CD4-positive, alpha-beta T cell treated with Interleukin-21 for 1 hour (primary cell): ENCODE measurements at places on chromosomes 1 and 21.
A peak's percentile ranks its signal among the peaks of the same experiment; 100 is the strongest.

- no peak for DNase-seq
These were observed 946.1 kb downstream of the TTLL7 start for GRCh38 chr1:83052865-83053264.

GRCh38 chr21:45471525-45472221 is 66.7 kb downstream of the COL18A1 start:
- DNase-seq: no peak

GRCh38 chr1:196732526-196732925 is 42.1 kb upstream of the CFHR3 start:
- no peak for DNase-seq

- DNase-seq: no peak
These were observed 31.7 kb downstream of the CHRM3 start for GRCh38 chr1:239417986-239418640.

DNA sequence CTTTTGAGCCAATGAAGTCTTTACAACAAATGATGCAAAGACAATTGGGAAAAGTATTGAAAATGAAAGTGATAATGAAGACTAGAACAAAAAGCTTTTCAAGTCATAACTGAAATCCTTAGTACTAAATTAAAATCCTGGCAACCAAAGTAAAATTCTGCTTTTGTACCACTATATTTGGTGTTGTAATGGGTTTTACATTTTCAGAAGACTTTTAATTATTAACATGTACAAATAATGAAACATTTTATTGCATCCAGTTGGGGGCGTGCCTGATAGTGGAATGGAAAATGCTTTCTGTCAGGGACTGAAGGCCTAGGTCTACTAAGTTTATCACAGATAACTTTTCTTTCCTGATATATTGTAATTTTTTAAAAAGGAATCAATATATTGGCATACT is 89.4 kb downstream of the SDCCAG8 start:
- DNase-seq: no peak

GRCh38 chr1:86224651-86225310 is 68.2 kb upstream of the COL24A1 start:
- DNase-seq: no peak

DNA sequence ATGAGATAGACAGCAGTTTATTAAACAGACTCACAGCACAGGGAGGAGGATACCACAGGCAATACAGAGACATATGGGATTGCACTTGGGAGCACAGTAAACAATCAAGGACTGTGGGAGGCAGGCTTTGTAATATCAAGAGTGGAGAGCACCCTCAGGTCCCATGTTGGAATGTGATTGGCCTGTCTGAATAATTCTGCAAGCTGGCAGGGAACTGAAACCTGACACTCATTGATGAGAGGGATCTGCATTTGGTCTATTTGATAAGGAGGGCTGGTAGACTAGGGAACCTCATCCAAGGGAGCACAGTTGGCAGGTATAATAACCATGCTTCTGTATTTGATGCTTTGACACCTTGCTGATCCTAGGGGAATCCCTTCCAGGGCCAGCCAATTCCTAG is 69.9 kb upstream of the PRMT6 start:
- no peak for DNase-seq

DNA sequence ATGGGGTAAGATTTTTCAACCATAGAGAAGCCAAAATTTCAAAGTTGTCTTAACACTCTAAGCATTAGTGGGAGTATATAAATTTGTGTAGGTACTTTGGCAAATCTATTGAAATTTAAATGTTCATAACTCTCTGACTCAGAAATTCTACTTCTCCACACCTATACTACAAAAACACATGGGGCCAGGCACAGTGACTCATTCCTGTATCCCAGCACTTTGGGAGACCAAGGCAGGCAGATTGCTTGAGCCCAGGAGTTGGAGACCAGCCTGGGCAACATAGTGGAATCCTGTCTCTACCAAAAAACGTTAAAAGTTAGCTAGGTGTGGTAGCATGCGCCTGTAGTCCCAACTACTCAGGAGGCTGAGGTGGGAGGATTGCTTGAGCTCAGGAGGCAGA is 41.3 kb upstream of the RAVER2 start:
- no peak for DNase-seq

DNA sequence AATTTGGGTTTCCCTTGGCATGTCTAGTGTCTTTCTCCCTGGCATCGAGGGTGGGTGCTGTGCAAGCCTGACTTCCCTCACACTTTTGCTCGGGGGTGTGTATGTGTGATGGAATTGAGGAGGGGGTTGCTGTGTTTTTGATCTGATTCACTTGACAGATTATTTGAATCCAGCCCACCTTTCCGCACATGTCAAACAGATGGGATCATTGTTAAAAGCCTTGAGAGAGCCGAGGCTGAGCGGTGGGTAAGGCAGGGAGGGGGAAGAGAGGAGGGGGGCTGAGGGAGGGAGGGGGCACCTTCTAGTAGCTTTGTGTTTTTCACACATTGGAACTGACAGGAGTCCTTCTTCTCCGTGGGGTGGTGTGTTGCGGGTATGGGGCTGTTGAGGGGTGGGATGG is 90.0 kb downstream of the PAPPA2 start:
- no peak for DNase-seq

- no peak for DNase-seq
These were observed 114.7 kb downstream of the GRIK3 start for GRCh38 chr1:36919491-36920145.

GRCh38 chr1:198829944-198830343 is 191.1 kb downstream of the PTPRC start:
- DNase-seq: no peak

- DNase-seq: no peak
These were observed 62.4 kb upstream of the TNFSF18 start for GRCh38 chr1:173113015-173113741.

DNA sequence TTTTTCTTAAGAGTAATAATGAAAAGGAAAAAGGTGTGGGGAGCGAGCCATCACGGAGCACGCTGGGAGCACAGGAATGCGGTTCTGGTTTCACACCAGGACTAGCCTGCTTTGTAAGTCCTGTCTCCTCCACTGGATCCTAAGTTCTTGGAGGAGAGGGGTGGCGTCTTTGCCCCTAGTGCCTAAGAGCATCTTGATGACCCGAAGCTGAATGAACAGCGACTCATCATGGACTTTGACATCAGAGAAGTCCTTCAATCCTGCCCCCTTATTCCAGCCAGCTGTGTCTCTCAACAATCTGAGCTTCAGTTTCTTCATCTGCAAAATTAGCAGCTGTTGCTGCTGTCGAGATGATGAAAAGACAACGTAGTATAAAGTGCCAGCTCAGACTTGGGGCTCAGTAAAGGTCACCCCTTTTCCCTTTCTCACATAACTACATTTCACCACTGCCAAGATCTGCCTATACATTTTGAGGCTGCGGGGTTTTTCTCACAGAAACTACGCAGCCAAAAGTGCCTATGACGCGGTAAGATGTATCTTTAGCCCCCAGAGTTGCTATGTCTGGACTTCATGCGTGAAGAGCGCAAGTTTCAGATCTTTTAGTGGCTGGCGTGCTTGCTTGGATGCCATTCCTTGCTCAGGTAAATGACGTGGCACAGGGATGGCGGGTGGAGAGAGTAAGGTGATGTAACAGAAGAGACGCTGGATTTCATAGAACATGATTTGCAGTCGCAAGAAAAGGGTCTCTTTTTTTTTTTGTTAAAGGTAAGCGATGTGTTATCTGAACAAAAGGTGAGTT is 4.9 kb upstream of the PRDM2 start:
- no peak for DNase-seq

DNA sequence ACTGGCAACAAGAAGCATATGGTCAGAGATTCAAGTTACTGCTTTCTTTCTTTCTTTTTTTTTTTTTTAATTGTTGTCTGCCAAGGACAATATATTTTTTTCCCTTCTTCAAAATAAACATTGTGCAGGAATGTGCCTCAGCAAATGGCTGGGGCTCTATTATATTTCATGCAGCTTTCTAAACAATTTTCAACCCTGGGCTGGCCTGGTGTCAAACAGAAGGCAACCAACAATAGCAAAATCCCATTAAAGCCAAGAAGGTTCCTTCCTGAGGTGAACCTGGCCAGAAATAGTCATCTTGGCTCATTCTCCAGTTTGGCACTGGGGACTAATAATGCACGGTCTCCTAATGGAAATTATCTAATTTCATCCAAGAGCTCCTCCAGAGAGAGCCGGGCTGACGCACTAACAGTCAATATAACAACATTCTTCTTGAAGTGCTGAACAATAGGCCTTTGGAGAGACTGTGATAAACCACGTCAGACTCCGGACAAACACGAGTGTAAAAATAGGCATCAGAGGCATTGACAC is 35.7 kb upstream of the HLX start:
- DNase-seq: no peak

DNA sequence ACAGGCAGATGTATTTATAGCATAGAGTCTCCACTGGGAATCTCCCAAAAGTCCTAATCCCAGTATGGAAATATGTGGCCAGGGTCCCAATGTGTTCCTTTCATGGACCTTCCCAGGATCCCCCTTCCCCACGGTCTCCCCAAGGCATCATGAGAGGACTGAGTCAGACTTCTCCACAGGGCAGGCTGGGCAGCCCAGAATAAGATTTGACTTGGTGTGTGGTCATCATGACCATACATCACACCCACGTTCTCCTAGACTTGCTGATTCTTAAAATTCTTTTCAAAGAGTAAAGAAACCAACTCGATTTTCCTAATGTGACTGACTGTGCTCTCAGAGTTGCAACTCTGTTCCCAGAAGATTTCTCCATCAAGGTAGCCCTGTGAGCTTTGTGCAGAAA is 93.9 kb upstream of the CD34 start:
- no peak for DNase-seq

- DNase-seq: no peak
These were observed 96.7 kb downstream of the ZP4 start for GRCh38 chr1:237794071-237794470.

GRCh38 chr1:35691571-35692220 is 27.0 kb downstream of the C1orf216 start:
- no peak for DNase-seq

DNA sequence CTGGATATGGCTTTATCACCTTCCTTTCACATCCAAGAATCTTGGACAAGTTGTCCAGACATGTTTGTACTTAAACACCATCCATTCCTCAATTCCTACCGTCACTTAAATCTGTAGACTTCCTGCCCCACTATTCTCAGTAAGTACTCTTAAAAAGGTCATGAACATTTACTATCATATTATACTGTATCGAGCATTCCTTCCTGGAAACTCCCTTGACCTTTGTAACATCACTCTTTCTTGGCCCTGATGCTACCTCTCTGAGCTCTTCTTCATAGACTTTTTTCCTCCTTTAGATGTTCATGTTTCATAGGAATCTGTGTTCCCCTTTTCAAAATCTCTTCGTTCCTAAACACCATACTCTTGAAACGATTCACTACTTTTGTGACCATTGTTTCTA is 15.5 kb downstream of the BLZF1 start:
- no peak for DNase-seq

GRCh38 chr1:58979677-58980076 is 195.8 kb upstream of the JUN start:
- no peak for DNase-seq

- DNase-seq: peak; percentile 7
These were observed 19.1 kb upstream of the SLC5A9 start for GRCh38 chr1:48203287-48203900.

GRCh38 chr1:41670217-41670957 is 185.9 kb upstream of the EDN2 start:
- DNase-seq: no peak

GRCh38 chr1:13761883-13762282 is 61.9 kb downstream of the PRDM2 start:
- DNase-seq: no peak

- DNase-seq: no peak
These were observed 161.8 kb downstream of the PSMG1 start for GRCh38 chr21:39021478-39021832.

GRCh38 chr1:202811296-202812175 is 782 bp downstream of the PCAT6 start:
- peak; percentile 46 for DNase-seq

DNA sequence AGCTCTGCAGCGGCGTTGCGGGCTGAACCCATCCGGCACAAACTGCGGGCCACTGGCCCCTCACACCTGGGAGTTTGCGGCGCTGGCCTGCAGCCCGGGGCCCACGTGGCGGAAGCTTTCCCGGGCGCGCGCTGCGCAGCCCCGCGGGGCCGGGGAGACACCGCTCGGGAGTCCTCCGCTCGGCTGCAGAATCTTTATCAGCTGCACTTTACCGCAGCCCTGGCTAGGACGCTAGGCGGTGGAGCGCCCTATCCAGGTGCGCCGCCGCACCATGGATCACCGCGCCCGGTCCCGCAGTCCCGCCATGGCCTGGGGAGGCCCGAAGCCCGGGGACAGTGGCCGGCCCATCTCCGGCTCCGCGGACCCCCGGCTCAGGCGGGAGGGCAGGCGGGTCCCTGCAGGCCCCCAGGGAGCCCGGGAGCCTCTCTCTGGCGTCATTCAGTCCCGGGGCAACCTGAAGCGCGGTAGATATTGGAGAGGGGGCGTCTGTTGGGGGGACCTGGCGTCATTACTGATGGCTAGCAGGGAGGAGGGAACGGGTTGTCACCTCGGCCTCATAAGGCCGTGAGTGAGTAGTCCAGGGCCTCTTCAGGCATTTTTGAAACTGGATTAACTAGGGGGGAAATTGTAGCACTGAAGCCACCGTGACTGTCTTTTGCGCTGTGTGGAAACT is 5.7 kb upstream of the OLIG2 start:
- no peak for DNase-seq

GRCh38 chr1:162666006-162666645 is 33.9 kb downstream of the DDR2 start:
- no peak for DNase-seq

GRCh38 chr1:238950017-238950416 is 436.4 kb upstream of the CHRM3 start:
- no peak for DNase-seq

GRCh38 chr1:219189021-219189824 is 15.5 kb downstream of the LYPLAL1 start:
- no peak for DNase-seq
